ENCODE measurements at places on chromosomes 13 and 19. TPM values are rescaled to one million over a fixed set of nuclear protein-coding genes. Genes with fewer than 3 reads are reported as not detected.

KL gene
- 0.22 TPM for total RNA-seq

IGFL1 gene
- not detected for total RNA-seq

ZNF850 gene
- 11.7 TPM for total RNA-seq

SHC2 gene
- 0.25 TPM for total RNA-seq

OR10H1 gene
- total RNA-seq = not detected

NXNL1 gene
- total RNA-seq = not detected

ZSCAN5A gene
- 7.7 TPM for total RNA-seq

ONECUT3 gene
- total RNA-seq = not detected

IL17D gene
- 0.54 TPM for total RNA-seq

SYNGR4 gene
- not detected for total RNA-seq

CGB2 gene
- not detected for total RNA-seq

AMER2 gene
- not detected for total RNA-seq

SRRM5 gene
- 0.54 TPM for total RNA-seq

ZNF534 gene
- total RNA-seq = not detected

RLN3 gene
- not detected for total RNA-seq

TNFSF11 gene
- total RNA-seq = 1.9 TPM

ZNF865 gene
- 11.7 TPM for total RNA-seq

NKG7 gene
- total RNA-seq = 283 TPM

TNFSF9 gene
- total RNA-seq = 3.0 TPM

LILRB4 gene
- total RNA-seq = not detected

URI1 gene
- 65.5 TPM for total RNA-seq

METTL21C gene
- total RNA-seq = not detected

ZIC5 gene
- total RNA-seq = not detected

CCDC8 gene
- total RNA-seq = not detected

ZNF442 gene
- 1.8 TPM for total RNA-seq

IFNL1 gene
- total RNA-seq = not detected

LMO7 gene
- total RNA-seq = 12.2 TPM
